Omental fat pad (tissue), 4 donors: ENCODE measurements at places on chromosomes 2 and 18.

GRCh38 chr18:50950626-50951025, 17.2 kb upstream of the ELAC1 start:
- no peak for DNase-seq

- no peak for DNase-seq
Measured at GRCh38 chr18:26405190-26405801, 143.1 kb downstream of the KCTD1 start.

DNA sequence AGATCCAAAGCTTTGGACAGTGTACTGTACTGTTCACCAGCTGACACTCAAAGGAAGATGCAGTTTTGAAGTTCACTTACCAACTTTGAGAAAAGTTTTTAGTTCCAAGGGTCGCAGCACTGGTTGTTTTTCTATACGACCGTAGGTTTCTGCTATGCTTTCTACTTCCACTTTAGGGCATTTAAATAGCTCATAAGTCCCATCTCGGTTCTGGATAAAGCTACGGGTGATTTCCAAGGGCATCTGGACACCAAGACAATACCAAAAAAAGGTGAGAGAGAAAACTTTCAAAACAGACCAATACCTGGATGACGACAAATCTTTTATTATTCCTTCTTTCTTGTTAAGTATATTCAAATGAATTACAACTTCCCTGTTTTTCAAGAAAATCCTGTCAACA, 30.3 kb downstream of the C2orf42 start:
- DNase-seq, result no peak

GRCh38 chr2:180992994-180993393, 12.6 kb downstream of the UBE2E3 start:
- no peak for DNase-seq

- no peak for DNase-seq
Measured at GRCh38 chr2:171086352-171087290, 74.1 kb downstream of the TLK1 start.

DNA sequence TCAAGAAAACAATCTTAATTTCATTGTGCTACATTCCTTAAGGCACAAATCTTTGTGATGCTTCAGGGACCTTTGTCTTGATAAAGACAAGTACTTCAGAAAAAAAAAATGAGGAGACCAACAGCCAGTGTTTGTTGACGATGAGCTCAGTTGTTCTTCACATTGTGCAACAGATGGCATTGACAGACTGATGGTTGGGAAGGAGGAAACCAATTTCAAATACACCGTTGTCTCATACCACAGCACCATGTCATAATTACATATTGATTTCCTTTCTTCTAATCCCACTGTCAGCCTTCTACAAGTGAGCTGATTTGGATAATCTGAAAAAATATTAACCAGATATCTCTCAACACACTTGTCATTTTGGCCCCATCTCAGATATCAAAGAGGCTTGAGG, 53.7 kb upstream of the GRB14 start:
- DNase-seq, result no peak

- no peak for DNase-seq
Measured at GRCh38 chr2:212135739-212136138, 402.9 kb downstream of the ERBB4 start.

- DNase-seq, result no peak
Measured at GRCh38 chr2:221911890-221912289, 339.8 kb upstream of the EPHA4 start.

GRCh38 chr18:2654928-2655177, 673 bp upstream of the SMCHD1 start:
- DNase-seq, result no peak

GRCh38 chr2:112869258-112869842, 32.8 kb upstream of the IL1B start:
- peak; percentile 66 for DNase-seq

GRCh38 chr2:53786352-53786704, 425 bp downstream of the ASB3 start:
- peak; percentile 24 for DNase-seq

DNA sequence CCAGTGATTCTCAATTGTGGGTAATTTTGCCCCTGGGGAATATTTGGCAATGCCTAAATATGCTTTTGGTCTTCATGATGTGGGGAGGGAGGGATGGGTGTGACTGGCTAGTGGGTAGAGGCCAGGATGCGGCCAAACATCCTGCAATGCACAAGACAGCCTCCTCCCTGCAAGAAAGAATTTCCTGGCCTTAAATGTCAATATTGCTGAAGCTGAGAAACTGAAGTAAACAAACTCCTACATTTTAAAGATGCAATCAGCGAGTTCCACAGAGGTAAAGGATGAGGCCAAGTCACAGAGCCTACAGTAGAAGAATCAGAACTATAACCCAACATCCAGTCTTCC, 272.9 kb upstream of the EPHA4 start:
- DNase-seq, result no peak

DNA sequence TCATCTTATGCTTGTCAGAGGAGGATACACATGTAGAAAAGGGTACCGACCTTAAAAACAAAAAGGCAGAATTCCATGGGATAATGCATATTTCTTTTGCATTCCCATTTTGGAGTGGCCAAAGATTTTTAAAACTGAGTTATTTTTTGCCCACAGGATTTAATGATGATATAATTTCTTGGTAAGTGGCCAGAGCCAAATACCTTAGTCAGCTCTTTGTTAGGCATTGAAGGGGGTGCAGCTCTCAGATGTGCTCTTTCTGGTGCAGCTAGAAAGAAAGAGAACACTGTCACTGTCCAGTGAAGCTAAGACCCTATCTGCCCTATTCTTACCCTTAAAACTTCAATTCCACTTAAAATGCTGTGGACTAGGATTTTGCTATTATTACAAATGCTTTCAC, 10.8 kb downstream of the COQ10B start:
- no peak for DNase-seq

GRCh38 chr2:1400943-1401735, 12.1 kb upstream of the TPO start:
- DNase-seq, result no peak

DNA sequence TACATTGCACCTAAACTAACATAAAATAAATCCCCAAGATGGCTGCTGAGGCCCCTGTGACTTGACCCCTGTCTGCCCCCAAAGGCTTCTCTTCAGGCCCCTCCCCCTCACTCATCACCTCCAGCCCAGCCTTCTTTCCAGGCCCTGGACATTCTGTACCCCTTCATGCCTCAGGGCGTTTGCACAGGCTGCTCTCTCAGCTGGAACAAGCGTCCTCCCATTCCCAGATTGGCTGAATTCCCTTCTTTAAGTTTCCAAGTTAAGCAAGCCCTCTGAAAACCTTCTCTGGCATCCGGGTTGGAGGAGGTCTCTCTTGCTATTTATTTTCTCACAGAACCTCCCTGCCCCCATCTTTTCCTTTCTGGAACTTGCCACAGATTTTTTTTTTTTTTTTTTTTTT, 165.2 kb upstream of the BCL2L11 start:
- no peak for DNase-seq

DNA sequence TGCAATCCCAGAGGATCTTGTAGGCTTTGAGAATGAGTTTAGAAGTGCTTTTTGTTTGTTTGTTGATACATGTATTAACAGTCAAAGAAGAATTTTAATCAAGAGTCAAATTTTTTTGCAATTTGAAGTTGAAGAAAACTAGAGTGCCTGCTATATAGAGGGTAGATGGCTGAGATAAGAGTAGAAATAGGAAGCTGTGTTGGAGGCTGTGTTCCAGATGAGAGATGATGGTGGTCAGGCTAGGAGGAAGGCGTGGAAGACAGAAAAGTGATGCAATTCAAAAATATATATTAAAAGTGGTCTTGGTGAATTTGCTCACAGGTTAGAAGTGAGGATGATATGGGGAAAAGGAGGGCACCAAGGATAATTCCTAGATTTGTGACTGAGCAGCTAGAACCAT, 978.3 kb downstream of the BCL11A start:
- no peak for DNase-seq

DNA sequence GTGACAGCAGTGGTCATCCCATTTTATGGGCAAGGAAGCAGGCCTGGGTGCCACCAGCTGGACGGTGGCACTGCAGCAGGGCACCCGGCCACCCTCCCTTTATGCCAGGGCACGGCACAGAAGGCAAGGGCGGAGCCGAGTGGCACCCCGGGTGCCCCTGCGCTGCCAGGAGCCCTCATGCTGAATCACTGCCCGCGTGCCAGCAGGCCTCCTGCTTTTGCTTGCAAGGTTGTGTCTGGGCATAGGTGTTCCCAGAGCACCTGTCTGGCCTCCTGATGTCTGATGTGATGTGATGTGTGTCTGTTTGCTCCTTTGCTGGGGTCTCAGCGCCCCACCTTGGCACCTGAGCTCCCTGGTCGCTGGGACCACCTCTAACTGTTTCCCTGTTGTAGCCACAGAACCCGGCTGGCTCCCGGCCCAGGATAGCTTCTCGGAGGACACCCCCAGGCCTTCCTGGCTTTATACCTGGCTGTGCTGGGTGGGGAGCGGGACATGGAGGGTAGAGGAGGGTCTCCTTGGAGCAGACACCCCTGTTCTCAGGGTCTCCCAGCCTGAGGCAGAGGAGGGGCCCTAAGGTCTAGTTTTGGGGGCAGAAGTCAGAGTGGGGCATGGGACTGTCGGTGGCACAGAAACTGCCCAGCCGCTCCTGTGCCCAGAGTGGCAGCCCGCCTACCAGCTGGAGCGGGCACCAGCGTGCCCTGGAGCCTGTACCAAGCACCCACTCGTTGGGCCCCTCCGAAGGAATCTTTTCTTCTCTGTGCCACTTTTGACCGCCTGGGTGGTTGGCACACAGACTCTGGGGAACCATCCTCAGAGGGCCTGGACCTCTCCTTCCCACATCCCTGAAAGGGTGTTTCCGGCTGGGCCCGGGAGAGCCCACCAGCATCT, 3.6 kb downstream of the GPC1 start:
- no peak for DNase-seq

DNA sequence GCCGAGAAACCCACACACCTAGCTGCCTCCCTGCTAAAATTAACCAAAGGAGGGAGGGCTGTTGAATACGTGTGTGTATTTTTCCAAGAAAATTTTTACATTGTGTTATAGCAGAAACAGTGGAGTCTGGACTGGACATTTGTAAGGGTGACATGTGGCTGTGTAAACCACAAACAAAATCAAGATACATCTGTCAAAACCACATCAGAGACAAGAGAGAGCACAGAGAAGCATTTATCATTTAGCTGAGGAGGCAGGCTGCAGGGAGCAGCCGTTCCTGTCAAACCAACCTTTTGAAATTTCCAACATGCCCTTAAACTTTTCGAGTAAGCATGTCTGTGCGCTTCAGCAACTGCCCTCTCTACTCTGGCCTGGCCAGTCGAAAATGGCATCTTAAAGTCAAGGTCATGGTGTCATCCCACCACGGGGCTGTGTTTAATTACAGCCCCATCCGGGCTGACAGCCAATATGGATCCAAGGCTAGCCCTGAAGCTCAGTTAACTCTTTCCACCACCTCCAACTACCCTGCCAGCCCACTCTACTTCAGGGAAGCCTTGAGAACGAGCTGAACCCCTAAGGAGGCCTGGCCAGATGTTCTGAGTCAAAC, 8.4 kb downstream of the BCL11A start:
- no peak for DNase-seq

GRCh38 chr2:207463433-207463832, 66.3 kb upstream of the CREB1 start:
- DNase-seq, result no peak

DNA sequence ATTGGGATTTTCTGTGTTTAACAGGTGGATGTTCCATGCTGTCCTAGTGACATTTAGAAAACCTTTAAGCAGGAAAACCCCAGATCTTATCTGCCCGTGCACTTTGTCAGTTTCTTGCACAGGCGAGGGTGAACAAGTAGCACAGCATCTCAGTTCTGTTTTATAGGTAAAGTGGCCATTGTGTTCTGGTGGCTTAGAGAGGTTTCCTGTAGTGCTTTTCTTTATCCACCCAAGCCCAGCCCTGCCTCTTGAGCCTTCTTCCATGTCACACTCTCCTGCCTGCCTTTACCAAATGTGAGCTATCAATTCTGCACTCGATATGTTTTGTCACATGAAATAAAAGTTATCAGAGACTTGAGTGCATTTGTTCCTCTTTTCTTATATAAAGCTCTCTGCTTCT, 135.3 kb upstream of the NOSTRIN start:
- DNase-seq, result no peak

GRCh38 chr2:127614246-127614645, 31.7 kb upstream of the GPR17 start:
- no peak for DNase-seq

GRCh38 chr2:23478933-23479683, 94.1 kb downstream of the KLHL29 start:
- no peak for DNase-seq

DNA sequence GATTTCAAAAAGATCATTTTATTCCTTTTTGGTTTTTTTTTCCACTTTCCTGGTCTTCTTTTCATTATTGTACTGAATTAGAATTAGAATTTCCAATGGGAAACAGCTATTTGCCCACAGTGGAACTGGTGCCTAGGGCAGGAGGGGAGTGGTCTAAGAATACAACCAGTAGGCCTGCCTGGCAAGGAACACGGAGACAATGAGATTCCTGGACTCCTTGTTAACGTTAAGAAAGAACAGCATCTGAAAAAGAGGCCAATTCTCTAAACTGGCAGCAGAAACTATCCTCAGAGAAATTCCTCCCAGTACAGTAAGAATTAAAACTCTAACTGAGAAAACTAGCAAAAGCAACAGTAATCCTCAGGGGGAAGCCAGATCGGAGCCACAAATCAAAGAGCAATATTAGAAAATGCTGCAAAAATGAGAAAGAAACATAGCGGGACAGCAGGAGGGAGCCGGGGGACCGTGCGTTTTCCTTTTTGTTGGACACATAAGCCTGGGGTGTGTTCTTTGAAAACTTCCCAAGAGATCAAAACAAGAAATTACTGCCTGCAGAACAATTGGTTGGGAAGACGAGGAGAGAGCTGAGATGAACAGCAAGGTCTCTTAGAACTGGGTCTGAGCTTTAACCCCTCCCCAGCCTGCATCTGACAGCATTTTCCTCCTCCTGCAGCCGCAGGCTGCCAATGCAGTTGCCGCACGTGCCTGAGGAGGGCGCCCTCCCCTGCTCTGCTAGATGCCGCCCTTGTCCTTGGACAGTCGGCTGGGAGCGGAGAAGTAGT, 776.0 kb downstream of the TSN start:
- no peak for DNase-seq

- DNase-seq, result no peak
Measured at GRCh38 chr2:148021059-148021861, at the start of gene MBD5. TSS of gene MBD5 (plus strand) at chr2:148021091.

- no peak for DNase-seq
Measured at GRCh38 chr2:34447097-34447496, 848.0 kb upstream of the FAM98A start.

DNA sequence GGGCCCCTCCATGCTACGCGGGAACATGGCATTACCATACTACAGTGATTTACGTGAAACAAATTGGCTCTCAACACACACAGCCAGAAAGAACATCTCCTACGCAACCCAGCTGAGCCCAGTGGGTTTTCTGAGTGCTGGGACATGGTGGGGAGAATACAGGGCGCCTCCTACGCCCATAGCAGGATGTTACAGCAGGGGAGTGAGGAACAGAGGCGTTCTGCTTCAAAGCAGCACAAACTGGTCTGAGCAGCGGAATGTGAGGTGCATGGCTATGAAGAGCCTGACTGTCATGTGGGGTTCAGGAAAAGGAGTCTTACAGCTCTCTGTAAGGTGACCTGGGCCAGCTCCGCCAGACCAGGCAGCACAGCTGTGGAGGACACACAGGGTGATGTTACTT, 108.6 kb upstream of the REV1 start:
- DNase-seq, result no peak

GRCh38 chr18:3623769-3624545, 174.0 kb downstream of the TGIF1 start:
- peak; percentile 47 for DNase-seq
